ENCODE measurements at places on chromosomes 11 and 22. TPM values are rescaled to one million over a fixed set of nuclear protein-coding genes. Genes with fewer than 3 reads are reported as not detected.
A peak's percentile ranks its signal among the peaks of the same experiment; 100 is the strongest.

The SERHL2 gene
- 0.78 TPM for total RNA-seq

- peaks cover 48% of the 10 kb centered on the region for H3K4me1 ChIP-seq
- peak overlapping the region; percentile 95 for H3K27ac ChIP-seq
- H3K27me3 ChIP-seq: no peaks in the 10 kb centered on the region
- peaks cover 71% of the 10 kb centered on the region for H3K36me3 ChIP-seq
Measured at GRCh38 chr11:62602141-62603071, 741 bp upstream of the MTA2 start.

GRCh38 chr22:49232319-49233067, 595.2 kb downstream of the BRD1 start:
- no peak for DNase-seq
- no peaks in the 10 kb centered on the region for H3K36me3 ChIP-seq
- no peak overlapping the region for H3K4me3 ChIP-seq
- no peak overlapping the region for H3K27ac ChIP-seq

DNA sequence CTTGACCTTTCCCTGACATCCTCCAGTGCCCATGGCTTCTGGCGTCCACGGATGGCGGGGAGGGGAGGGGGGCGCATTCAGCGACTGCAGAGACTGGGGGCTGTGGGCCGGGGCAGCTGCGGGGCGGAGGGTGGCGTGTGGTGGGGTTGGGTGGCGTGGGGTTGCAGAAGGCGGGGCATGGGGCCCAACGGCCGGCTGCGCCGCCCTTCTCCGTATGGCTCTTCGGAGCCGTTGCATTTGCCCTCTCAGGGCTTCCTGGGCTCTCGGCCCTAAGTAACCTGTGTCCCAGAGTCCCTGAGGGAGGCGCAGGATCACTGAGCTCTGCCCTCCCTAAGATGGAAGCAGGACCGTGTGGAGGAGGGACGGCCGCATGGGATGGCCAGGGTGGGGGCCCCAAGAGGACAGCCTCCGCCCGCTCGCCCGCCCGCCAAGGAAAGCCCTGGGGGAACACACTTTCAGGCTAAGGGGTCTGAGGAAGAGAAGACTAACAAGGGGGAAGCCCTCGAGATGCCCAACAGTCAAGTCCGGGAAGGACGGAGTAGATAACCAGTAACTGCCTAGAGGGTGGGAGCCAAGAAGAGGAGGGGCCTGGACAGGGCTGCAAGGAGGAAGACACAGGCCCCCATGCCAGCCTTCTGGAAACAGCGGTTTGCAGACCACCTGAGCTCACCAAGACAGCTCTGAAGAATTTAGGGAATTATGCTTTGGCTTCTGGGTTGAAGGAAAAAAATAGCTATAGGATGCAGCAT, 9.2 kb upstream of the AIFM3 start:
- peaks cover 15% of the 10 kb centered on the region for H3K4me1 ChIP-seq
- H3K36me3 ChIP-seq: peaks cover 10% of the 10 kb centered on the region
- no peak for DNase-seq
- no peak overlapping the region for H3K27ac ChIP-seq
- H3K27me3 ChIP-seq: peaks cover 16% of the 10 kb centered on the region
- H3K4me3 ChIP-seq: peak overlapping the region; percentile 26

The DMC1 gene
- 18.9 TPM for total RNA-seq

The PDE2A gene
- 0.30 TPM for total RNA-seq

DNA sequence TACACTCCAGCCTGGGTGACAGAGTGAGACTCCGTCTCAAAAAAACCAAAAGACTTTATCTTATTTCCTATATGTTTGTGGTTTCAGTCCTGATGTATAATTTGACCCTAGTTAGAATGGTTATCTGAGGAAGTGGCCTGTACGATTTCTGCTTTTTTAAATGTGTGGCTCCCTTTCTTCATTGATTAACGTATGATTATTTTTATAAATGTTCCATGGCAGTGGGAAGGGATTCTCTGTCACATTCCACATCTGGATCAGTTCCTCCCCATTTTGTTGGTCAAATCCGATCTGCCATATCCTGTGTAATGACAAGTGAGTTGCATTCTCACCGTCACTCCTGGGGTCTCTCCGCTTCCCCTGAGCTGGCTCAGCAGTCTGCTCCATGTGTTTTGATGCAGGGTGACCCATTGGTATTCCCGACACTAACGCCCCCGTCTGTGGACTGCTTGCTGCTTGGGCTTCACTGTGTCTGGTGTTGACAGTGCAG, 20.3 kb downstream of the NEAT1 start:
- peaks cover 42% of the 10 kb centered on the region for H3K4me1 ChIP-seq
- no peak overlapping the region for H3K27ac ChIP-seq
- peaks cover 43% of the 10 kb centered on the region for H3K36me3 ChIP-seq
- DNase-seq: peak; percentile 5

The LRRC74B gene
- total RNA-seq: not detected

DNA sequence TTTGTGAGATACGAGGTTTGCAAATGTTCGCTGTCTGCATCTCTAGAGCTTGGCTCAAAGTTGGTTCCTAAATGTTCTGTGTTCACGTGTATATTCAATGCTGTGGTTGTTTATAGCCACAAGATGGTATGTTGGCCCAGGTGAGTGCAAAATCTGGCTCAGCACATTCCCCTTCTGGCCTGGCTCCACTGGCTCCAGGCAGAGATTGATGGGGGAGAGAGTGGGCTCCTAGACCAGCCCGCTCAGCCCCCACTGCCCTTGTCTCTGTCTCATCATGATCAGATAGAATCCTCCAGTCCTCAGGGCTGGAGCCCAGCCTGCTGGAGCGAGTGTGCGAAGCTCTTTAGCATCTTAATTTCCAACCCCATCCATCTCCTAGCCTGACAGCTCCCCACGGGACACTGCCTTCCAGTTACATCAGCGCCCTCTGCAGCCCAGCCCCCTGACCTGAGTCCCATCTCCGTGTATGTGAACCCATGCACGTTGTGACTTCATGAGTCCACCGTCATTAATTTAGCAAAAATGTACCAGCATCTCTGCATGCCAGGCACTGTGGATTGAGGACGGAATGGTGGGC, 2.0 kb downstream of the P2RX3 start:
- no peak overlapping the region for H3K27ac ChIP-seq
- H3K36me3 ChIP-seq: no peaks in the 10 kb centered on the region

DNA sequence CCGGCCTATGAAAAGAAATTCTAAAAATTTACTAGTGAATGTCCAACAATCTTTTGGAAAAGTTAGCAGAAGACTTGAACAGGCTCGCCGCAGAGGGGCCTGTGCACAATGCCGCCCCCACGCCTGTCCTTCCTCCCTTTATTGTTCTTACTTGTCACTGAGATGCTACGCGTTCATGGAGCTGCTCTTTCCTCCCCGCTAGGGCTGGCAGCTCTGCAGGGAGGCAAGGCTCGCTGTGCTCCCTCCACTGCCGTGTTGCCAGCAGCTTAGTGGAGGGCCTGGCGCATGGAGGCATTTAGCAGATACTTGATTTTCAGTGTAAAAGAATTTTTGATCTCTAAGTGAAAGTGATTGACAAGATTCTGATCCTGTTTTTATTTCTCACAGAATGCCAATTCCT, 14.7 kb downstream of the PHRF1 start:
- H3K4me1 ChIP-seq: peaks cover 21% of the 10 kb centered on the region
- no peak for DNase-seq
- no peak overlapping the region for H3K4me3 ChIP-seq
- H3K27ac ChIP-seq: no peak overlapping the region
- peaks cover 70% of the 10 kb centered on the region for H3K36me3 ChIP-seq

DNA sequence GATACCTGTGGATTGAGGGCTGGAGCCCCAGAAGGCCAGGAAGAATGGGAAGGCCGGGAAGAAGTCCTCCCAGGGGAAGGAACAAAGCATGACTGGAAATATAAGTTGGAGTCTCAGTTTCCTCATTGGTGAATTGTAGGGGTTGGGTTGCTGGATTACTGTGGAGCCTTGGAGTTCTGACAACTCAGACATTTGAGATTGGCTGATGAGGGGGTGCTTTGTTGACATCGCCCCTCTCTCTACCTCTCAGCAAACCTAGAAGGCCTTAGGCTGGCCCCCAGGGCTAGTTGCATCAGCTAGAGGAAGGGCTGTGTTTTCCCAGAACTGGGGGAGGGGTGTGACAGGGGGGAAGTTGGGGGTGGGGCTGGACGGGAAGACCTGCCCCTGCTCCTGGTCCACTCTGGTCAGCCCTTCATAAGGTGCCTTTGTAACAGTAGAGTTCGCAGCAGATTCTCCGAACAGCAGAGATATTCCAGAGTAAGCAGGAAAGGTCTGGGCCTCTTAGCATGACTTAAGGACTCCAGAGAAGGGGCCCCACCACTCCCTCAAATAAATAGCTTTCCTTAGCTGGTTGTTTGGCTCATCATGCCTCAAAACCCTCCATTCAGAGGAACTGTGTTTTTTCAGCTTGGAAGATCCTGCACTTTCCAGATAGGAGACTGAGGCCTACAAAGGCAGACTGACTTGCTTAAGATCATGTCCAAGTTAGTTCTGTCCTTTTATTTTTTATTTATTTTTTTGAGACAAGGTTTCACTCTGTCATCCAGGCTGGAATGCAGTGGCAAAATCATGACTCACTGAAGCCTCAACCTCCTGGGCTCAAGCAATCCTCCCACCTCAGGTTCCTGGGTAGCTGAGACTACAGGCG, 12.5 kb upstream of the THRSP start:
- H3K4me1 ChIP-seq: peaks cover 2% of the 10 kb centered on the region
- no peak overlapping the region for H3K4me3 ChIP-seq
- peak overlapping the region; percentile 33 for H3K27ac ChIP-seq
- H3K27me3 ChIP-seq: no peaks in the 10 kb centered on the region

DNA sequence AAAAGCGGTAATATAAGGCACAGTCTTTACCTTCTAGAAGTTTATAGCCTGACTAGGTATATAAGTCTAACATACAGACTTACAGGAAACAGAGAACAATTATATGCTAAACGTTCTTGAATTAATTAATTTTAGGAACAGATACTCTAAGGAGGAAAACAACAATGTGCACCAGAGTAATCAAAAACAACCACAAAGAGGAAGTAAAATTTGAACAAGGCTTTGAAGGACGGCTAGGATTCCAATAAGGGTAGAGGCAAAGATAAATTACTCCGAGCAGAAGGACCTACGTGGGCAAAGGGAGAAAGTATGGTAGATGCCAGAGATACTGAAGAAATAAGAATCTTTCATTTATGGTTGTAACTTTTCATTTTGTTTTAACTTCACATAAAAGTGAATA, 54.4 kb downstream of the ENTHD1 start:
- no peak for DNase-seq
- peaks cover 2% of the 10 kb centered on the region for H3K27me3 ChIP-seq
- peaks cover 16% of the 10 kb centered on the region for H3K4me1 ChIP-seq
- H3K4me3 ChIP-seq: no peak overlapping the region

The BBOX1 gene
- not detected for total RNA-seq

DNA sequence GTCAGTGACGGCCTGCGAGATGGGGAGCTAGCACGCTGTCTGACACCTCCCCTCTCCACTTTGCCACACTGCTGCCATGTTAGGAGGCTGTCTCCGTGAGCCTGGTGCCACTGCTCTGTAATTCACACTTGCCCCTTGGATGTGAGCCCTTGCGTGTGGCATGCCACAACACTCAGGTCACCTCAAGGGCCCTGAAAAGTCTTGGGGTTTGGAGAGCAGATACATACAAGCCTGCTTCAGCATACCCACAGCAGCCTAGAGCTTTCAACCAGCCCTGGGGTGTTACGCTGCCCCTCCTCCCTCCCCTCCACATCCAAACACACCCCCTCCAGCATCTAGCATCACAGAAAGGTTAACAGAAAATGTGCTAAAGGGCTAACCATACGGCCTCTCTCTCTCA, 69.5 kb upstream of the TBCEL start:
- peaks cover 19% of the 10 kb centered on the region for H3K4me1 ChIP-seq
- H3K27me3 ChIP-seq: peaks cover 5% of the 10 kb centered on the region
- H3K4me3 ChIP-seq: no peak overlapping the region
- H3K27ac ChIP-seq: no peak overlapping the region
- no peak for DNase-seq

GRCh38 chr11:101912823-101913284, 2.0 kb upstream of the CEP126 start:
- H3K27ac ChIP-seq: no peak overlapping the region
- DNase-seq: no peak
- H3K4me1 ChIP-seq: peaks cover 16% of the 10 kb centered on the region
- H3K4me3 ChIP-seq: no peak overlapping the region
- H3K27me3 ChIP-seq: peaks cover 4% of the 10 kb centered on the region

The PKP3 gene
- 0.07 TPM for total RNA-seq

DNA sequence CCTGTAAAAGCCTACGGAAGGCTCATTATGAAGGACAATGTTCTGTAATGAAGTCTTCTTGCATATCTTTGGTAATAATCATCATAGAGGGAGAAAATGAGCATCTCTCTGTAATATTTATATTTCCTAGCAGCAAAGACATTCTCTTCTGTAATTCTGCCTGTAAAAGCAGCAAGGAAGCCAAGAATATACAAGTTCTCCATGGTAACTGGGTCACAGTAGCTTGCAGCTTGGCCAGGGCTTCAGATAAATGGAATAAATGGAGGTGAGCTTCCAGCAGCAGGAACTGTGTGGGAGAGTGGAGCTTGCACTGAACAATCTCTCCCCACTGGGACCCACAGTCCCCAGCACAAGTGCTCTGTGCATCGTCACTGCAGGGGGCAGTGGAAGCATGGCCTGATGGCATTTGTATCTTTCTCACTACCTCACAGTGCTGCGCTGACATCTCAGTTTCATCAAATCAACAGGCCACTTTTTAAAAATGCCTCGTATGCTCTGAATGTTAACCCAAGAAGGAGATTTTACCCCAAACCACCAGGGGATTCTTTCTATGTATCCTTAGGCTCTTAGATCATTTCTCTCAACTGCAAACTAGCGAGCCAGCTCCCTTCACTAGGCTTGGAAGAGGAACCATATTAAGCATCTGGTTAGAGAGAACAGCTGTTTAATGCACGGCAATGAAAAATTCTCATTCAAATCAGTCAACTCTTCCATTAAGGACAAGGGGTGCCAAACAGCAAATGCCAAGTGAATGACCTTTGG, 1059.7 kb downstream of the OPCML start:
- H3K36me3 ChIP-seq: no peaks in the 10 kb centered on the region
- no peak overlapping the region for H3K27ac ChIP-seq
- no peaks in the 10 kb centered on the region for H3K27me3 ChIP-seq
- H3K4me1 ChIP-seq: no peaks in the 10 kb centered on the region
- no peak for DNase-seq
- no peak overlapping the region for H3K4me3 ChIP-seq

- DNase-seq: no peak
- no peaks in the 10 kb centered on the region for H3K27me3 ChIP-seq
- H3K4me3 ChIP-seq: no peak overlapping the region
- H3K36me3 ChIP-seq: peaks cover 51% of the 10 kb centered on the region
- peak overlapping the region; percentile 72 for H3K27ac ChIP-seq
- peaks cover 93% of the 10 kb centered on the region for H3K4me1 ChIP-seq
Measured at GRCh38 chr11:128701086-128701485, 7.2 kb downstream of the FLI1 start.

DNA sequence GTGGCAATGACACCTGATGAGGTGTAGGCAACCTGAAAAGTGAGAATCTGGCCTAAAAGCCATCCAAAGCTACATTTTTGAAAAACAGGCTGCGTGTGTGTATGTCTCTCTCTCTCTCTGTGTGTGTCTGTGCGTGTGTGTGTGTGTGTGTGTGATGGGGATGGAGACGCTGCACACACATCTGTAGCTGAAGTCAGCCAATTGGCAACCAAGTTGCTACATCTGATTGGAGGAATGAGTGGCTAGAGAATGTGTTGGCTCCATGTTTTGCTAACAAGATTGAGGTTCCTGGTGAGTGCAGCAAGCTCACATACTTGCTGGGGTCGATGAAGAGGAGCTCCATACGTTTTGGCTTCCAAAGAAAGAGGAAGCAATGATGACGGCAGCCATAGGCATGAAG, 311.4 kb upstream of the NCAM1 start:
- H3K4me3 ChIP-seq: no peak overlapping the region
- no peak overlapping the region for H3K27ac ChIP-seq
